ENCODE measurements at places on chromosomes 2 and 18.

DNA sequence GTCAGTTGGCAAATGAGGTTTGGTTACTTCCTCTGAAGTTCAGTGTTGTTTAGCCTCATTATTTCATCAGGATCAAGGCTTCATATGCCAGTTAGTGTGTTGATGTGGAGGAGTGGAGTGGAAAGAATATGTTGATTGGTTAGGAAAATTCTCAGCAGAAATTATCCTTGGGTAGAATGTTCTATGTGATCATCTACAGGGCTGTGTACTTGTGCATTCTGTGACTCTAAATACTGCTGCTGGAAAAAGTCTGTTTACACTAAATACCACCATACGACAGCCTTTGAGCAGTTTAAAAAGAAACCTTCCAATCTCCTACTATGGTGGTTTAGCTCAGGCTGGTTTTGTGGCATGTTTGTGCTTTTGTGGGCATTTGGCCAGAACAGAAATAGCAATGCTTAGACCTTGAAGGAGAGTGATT is 25.8 kb downstream of the CAB39 start:
- peaks cover 62% of the 10 kb centered on the region for H3K4me1 ChIP-seq
- DNase-seq: peak; percentile 65
- no peaks in the 10 kb centered on the region for H3K27me3 ChIP-seq

DNA sequence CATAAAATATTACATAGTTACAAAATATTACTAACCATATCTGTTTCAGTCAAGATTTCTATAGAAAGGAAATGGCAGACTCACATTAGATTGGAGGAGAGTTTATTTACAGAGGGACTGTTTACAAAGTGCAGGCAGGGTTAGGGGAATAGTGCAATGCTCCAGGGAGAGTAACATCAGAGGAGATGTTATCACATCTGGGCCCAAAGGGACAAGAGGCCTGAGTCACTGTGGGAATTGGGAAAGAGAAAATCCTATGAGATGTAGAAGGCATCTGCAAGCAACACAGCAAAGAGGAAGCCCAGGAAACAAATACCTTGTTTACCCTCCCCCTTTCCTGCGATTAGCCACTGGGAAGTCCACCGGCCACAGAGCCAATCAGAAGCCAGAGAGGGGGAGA is 227.3 kb upstream of the TANK start:
- H3K27me3 ChIP-seq: no peaks in the 10 kb centered on the region
- no peak overlapping the region for H3K27ac ChIP-seq
- peaks cover 5% of the 10 kb centered on the region for H3K4me1 ChIP-seq
- H3K36me3 ChIP-seq: no peaks in the 10 kb centered on the region

GRCh38 chr2:241804326-241805229 is 4.4 kb upstream of the NEU4 start:
- H3K36me3 ChIP-seq: no peaks in the 10 kb centered on the region
- peak; percentile 30 for DNase-seq
- no peak overlapping the region for H3K27ac ChIP-seq
- peaks cover 51% of the 10 kb centered on the region for H3K27me3 ChIP-seq
- H3K4me3 ChIP-seq: peak overlapping the region; percentile 44

DNA sequence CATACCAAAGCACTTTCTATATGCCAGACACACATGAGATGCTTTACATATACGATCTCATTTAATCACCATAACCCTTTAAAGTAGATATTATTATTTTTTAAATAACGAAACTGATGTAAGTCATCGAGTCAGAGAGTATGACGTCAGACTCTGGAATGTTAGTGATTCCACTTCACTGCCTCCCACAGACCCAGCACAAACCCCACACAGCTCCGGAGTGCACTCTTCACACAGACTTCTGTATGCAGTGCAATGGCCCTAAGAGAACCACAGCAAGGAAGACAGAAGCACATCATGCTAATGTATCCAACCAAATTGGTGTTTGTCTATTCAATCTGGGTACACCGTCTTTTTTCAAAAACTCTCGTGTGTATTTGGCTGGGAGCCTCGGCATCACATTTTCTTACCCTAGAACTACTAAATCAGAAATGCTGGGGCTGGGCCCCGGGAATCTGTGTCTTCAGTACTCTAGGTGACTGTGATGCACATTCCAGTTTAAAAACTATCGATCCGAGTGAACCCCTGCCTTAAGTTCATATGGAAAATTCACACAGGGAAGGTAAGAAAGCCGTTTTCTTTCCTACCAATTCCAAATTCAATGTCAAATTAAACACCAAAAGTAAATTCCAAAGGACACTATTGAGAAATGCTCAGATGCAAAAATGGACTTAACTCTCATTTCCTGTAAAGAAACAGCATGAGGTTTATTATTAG is 117.7 kb upstream of the ACVR1C start:
- H3K4me3 ChIP-seq: no peak overlapping the region
- H3K36me3 ChIP-seq: peaks cover 46% of the 10 kb centered on the region
- no peak for DNase-seq
- no peaks in the 10 kb centered on the region for H3K27me3 ChIP-seq

DNA sequence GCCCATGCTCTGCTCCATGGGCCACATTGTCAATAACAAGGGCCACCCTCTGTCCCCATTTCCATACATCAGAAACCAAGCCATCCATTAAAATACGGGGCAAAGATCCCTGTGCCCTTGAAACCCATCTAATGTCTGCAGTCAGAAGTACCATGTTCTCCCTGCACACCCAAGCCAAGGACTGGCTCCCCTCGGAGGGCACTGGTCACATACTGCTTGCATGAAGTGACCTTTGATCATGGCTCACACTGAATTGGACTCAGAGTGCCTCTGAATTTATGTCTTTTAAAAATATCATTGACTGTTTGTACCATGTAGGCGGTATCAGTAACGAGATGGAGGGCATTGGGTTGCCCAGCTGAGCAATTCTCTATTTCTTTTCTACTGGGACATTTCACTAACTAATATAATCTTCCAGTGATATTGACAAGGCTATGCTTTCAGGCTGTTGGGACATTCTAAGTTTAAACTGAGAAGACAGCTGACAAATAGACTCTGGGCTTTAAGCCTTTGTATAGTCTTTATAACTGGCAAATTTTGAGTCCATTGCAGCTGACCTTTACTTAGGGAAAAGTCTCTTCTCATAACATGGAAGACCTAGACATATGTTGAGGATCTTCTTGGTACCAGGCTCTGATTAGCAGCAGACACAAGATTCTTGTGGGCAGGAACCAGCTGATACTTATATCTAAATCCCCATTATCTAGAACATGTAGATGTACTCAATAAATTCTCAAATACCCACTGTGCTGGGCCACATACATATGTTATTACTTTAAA is 214.3 kb downstream of the MYCN start:
- H3K27me3 ChIP-seq: no peaks in the 10 kb centered on the region
- H3K4me3 ChIP-seq: no peak overlapping the region
- no peak overlapping the region for H3K27ac ChIP-seq
- DNase-seq: no peak
- no peaks in the 10 kb centered on the region for H3K4me1 ChIP-seq
- H3K36me3 ChIP-seq: no peaks in the 10 kb centered on the region

GRCh38 chr18:23563377-23564043 is 22.8 kb downstream of the NPC1 start:
- H3K36me3 ChIP-seq: peaks cover 99% of the 10 kb centered on the region
- H3K27ac ChIP-seq: no peak overlapping the region
- no peaks in the 10 kb centered on the region for H3K4me1 ChIP-seq
- no peak overlapping the region for H3K4me3 ChIP-seq
- H3K27me3 ChIP-seq: no peaks in the 10 kb centered on the region

DNA sequence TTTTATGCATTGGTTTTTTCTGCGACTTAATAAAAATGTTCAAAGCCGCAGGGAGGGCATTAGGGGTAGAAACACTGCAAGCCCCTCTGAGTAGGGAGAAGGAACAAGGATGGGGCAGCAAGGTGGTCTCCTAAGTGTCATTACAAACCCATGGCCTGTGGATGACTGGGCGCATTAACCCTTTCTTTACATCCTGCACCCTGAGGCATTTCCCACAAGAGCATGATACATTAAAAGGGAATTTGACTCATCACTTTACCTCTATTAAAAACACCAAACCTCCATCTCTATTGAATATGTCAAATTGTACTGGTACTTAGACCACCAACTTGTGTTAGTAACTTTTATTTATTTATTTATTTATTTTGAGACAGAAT is 112.5 kb downstream of the VIT start:
- H3K27ac ChIP-seq: no peak overlapping the region
- H3K4me3 ChIP-seq: no peak overlapping the region
- no peaks in the 10 kb centered on the region for H3K36me3 ChIP-seq
- no peaks in the 10 kb centered on the region for H3K27me3 ChIP-seq
- peaks cover 9% of the 10 kb centered on the region for H3K4me1 ChIP-seq

DNA sequence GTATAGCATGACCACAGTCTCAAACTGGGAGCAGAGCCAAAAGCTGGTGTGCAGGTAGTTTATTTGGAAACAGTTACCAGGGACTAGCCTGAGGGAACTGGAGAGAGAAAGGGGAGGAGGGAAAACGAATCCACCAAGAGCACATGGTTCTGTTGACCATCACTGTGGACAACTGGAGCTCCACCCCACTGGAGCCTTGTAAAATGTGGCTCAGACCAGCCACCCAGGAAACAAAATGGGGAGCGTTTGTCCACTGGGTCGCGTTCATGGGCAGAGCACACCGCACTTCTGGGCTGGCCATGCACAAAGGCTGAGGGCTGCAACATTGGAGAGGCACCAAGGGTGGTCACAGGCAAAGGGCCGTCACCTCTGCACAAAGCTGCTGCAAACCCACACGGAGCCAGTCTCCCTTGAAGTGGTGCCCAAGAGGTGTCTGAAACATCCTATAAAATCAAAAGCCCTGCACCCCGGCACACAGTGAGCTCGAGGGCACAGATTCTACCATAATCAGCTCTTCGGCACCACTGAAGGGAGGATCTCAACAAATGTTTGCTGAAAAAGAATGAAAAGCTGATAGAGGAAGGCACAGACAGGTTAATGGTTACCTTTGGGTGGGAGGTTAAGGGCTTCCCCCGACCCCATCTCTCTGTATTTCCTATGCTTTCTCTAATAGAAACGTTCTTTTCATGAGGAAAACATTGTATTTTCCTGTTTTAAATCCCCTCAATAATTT is 192.9 kb downstream of the INHBB start:
- H3K27ac ChIP-seq: no peak overlapping the region
- DNase-seq: peak; percentile 35
- no peak overlapping the region for H3K4me3 ChIP-seq
- no peaks in the 10 kb centered on the region for H3K36me3 ChIP-seq

DNA sequence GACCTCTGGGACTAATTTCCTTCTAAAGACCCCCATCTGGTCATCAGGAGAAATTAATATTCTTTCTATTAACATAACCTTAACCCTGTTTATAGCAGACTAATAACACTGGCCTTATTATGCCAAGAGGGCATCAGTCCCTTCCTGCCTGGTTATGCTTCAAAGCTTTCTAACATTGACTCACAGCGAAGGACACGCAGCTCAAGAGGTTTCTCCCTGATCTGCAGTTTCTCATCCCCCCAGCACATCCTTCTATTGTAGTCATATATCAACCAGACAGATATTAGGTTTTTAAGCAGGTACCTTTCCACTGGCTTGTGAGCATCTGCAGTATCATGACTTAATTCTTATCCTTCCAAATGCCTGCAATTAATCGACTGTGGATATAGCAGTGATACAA is 100.0 kb upstream of the CXCR4 start:
- no peaks in the 10 kb centered on the region for H3K36me3 ChIP-seq
- no peak overlapping the region for H3K4me3 ChIP-seq
- H3K27ac ChIP-seq: no peak overlapping the region
- no peaks in the 10 kb centered on the region for H3K27me3 ChIP-seq
- H3K4me1 ChIP-seq: peaks cover 9% of the 10 kb centered on the region
- no peak for DNase-seq

DNA sequence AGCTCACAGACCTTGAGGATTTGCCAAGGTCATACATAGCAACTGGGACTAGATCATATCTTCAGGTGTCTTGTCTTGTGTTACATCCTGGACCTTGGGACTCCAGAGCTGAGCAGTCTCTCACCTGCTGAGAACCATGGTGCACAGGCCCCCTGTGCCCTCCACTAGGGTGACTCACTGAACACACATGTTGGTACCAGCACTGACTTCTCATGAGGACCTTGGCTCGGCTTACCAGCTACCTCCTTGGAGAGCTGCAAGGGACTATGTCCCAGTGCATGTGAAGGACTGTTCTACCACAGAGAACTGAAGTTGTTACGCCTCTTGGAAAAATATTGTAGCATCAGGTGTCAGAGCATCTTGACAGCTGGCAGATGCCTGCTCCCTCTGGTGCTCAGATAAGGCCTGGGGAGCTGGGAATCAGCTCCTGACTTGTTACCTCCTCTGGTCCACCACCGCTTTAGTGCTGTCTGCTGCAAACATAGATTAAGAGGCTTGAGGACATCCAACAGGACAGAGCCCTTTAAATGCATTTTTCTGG is 72.1 kb downstream of the WDSUB1 start:
- no peak for DNase-seq
- peaks cover 78% of the 10 kb centered on the region for H3K36me3 ChIP-seq
- peaks cover 3% of the 10 kb centered on the region for H3K4me1 ChIP-seq

DNA sequence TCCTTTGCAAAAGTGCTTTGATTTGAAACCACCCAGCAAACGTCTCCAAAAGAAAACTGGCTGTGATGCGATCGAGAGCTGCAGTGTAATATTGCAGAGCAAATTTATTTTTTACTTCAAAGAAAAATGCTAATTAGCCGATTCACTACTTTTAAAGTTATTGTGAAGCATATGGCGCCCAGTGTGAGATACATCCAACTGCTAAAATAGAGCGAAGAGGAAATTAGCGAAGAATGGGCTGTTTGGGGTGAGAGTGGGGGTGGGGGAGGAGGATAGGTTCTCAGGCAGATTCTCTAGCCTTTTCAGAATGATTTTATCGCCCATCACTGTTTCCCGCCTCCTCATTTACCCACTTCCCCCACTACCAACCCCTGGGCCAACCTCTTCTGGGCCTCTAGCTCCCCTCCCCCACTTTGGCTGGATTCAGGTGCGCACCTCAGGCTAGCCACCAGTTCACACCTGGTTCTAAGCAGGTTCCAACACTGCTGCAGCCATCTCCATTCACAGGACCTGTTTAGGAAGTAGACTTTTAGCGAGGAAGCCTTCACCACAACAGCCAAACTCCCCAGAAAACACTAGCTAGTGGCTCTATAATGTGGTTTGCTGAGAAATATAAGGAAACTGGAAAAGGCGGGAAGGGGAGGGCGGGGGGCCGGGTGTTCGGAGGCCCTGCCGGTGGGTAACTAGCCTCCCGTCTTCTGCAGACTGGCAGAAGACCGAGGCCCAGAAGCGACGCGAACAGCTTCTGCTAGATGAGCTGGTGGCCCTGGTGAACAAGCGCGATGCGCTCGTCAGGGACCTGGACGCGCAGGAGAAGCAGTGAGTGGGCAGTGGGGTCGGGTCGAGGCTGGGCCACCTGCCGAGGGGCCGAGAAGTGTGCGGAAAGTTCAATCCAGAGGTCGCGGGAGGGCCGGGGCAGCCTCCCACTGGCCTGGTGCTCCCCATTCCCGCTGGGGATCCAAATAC is 6.0 kb upstream of the OTX1 start:
- H3K4me3 ChIP-seq: no peak overlapping the region
- H3K27ac ChIP-seq: no peak overlapping the region
- peaks cover 18% of the 10 kb centered on the region for H3K27me3 ChIP-seq
- H3K36me3 ChIP-seq: peaks cover 17% of the 10 kb centered on the region
- peaks cover 26% of the 10 kb centered on the region for H3K4me1 ChIP-seq

All from stomach (tissue), 19 donors.